ENCODE measurements at places on chromosomes 7 and 10. TPM values are rescaled to one million over a fixed set of nuclear protein-coding genes. Genes with fewer than 3 reads are reported as not detected.

- peak; percentile 70 for DNase-seq
Measured at GRCh38 chr10:88553116-88553752, 29.9 kb downstream of the RNLS start.

FAM25G gene
- not detected for total RNA-seq

- DNase-seq: peak; percentile 42
Measured at GRCh38 chr7:38186593-38187314, 8.7 kb downstream of the STARD3NL start.

CPA1 gene
- not detected for total RNA-seq

DNA sequence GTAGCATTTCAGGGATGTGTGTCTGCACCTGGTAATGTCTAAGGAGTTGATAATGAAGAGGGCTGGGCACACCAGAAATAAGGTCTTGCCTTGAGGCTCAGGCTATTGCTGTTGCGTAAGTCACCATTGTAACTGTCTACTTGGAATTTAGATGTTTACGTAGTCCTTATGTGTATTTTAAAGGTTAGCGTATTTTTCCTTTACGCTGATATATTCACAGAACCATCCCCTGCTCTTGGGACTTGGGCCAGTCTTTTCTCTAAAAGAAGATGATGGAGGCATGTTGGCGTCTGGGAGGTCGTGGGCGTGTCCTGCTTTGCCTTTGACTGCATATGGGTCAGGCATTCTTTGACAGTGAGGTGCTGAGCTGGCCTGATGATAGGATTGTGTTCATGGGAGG is 14.7 kb downstream of the WDR37 start:
- DNase-seq: no peak

- DNase-seq: no peak
Measured at GRCh38 chr7:144674550-144674949, 161.3 kb downstream of the TPK1 start.

CALHM1 gene
- total RNA-seq: not detected

HECW1 gene
- 0.57 TPM for total RNA-seq

CUZD1 gene
- total RNA-seq: 1.6 TPM

KLF14 gene
- not detected for total RNA-seq

DNA sequence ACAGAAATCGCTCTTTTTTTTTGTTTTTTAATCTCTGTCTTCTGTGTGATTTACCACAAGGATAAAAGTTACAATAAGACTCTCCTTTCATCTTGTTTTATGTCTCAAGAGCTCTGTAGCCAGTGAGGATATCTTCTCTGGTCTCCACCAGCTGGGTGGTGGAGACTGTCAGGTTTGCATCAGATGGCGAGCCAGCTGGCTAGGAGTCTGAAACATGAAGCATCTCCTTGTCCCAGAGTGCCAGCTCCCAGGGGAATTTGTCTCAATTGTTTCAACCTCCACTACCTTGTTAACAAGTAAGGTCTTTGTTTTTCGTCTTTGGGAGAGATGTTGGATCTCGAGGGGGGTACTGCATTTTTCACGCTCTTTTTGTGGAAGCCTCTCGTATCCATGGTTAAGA is 47.3 kb downstream of the FRMPD2 start:
- DNase-seq: no peak

DNA sequence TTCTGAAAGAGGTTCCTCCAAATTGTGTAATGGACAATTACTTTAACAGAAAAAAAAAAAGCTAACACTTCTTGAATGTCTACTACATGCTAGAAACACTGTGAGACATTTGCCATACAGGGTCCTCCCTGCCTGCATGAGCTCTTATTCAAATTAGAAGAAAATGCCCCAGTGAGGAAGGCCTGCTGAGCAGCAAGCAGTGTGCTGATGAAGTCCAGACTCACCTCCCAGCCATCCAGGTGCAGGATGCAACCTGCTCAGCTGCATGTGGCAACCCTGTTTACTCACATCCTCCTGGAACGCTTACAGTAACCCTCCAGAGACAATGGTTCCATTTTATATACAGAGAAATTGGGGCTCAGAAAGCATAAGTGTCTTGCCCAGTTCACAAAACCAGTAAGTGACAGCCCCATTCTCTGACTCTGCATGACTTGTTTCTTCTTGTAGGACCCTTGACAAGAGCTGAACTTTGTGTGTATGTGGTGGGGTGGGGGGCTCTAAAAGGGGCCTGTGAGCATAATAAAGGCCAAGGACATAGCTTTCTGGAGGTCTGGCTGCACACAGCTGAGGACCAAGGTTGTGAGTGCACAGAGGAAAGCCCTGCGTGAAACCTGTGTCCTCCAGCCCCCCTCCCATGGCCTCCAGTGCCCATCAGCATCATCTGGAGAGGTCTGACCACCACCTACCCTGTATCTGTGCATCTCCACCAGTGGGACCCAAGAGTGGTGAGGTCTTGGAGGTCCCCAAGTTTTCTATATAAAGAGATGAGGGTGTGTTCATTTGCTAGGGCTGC is 387.8 kb downstream of the GRID1 start:
- DNase-seq: no peak

DNA sequence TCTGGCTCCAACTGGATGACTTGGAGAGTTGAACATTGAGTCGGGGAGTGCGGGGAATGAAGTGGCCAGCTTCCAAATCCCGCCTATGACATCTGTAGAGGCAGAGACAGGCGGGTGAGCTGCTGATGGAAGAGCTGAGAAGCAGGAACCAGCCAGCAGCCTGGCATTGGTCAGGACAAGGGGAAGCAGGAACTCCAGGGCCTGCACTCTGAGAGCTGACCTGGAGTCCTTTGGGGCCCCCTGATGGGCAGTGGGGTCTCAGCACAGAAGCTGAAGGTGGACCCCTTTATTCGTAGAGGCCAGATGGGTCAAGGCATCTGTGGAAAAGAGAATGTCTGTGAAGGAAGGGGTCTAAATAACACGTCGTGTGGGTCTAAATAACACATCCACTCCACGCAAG is 57.0 kb downstream of the SEC61G start:
- no peak for DNase-seq

DNA sequence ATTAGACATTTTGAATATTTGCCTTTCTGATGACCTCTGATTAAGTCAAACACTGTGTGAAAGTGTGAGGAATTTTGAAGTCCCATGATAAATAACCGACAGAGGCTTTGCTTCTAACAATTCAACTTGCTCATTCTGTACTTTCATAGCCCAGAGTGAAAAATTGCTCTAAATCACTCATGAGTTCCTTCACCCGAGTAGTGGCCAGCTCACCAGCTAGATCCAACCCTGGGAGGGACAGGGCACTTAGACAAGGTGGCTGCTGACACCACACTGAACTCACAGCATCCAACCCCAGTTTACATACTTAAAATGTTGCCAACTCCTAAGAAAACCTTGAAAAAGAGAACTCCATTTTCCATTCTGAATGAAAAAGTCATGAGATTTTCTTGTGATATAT is 80.0 kb upstream of the LYZL1 start:
- no peak for DNase-seq

DNA sequence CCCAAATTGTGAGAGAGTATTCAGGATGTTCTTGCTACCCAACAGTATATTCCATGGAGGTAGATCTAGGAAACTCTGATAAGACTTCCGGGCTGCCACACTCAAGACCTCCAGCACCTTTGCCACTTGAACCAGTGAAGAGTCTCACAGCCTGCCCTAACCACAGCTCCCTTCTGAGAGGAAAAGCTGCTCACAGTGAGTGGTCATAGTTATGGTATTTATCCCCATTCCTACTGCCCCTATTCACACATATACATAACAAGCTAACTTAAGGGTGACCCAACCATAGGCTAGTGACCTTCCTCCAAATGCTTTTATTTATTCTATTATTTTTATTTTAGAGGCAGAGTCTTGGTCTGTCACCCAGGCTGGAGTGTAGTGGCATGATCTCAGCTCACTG is 156.3 kb downstream of the PTEN start:
- no peak for DNase-seq

BLOC1S2 gene
- total RNA-seq: 48.4 TPM

AFAP1L2 gene
- not detected for total RNA-seq

NCF1 gene
- total RNA-seq: not detected

DNA sequence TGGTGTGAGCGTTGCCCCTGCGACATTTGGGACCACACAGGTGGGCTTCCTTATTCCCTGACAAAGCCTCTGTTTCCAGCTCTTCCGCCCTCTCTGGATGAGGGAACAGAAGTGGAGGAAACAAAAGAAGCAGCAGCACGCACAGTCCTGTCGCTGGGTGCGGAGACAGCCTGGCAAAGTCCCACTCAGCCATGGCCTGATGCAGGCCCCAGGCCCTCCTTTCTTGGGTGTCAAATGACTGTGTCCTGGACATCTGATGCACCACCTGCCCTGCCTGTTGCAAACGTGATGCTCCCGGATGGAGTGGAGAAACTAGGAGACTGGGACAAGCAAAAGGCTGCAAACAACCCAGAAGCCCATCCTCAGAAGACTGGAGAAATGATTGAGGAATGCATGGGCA is 20.7 kb downstream of the ZMIZ2 start:
- DNase-seq: no peak

ITIH2 gene
- not detected for total RNA-seq

MEIG1 gene
- not detected for total RNA-seq

DNA sequence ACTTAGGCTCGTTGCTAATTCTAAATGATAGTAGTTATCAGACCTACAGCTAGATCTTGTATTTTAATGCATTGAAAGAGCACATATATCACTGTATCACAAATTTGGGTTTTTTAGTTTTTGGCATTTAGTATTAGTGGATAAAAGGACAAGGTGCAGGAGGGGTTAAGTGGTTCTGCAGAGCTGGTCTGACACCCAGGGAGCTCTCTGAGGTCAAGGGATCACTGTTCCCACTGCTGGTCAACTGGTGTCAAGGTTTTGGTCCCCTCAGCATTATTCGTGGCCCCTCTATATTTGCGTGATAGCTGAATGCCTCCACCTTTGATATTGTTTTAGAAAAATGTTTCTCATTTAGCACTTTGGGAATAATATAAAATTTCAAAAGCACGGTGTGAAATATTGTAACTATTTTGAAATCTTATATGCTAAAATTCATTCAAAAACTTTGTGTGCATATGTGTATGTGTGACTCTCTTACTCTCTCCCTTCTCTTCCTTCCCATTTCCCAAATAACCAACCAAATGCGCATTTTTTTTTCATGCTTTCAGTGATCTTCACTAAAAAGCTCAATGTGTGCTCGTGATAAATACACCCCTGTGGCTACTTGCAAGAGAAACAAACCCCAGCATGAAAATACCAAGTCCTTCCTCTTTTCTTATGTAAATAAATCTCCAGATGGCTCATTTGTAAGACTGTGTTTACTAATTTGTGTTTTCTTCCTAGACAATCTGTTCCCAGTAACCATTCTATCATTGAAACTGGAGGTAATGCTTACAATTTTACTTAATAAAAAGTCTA is 309.2 kb downstream of the FGFR2 start:
- DNase-seq: no peak

DNA sequence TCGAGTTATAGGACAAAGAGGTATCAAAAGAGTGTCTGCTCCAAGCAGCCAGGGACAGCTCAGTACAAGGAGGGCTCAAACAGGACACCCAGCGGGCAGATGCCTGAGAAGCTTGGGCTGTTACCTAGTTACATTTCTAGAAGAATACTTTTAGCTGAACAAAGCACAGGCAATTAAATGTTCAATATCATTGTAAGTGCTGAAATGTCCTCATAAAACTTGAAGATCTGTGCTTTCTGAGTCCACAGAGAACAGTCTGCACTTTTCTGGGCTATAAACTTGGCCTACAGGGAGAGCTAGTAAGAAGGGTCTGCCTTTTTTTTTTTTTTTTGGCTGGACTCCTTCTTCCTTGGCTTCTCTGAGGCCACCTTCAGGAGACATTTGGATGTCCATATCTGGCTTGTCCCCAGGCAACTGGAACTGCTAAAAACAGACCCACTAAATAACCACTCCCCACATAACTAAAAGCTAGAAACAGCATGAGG is 123.2 kb downstream of the SLC16A9 start:
- DNase-seq: no peak

DNA sequence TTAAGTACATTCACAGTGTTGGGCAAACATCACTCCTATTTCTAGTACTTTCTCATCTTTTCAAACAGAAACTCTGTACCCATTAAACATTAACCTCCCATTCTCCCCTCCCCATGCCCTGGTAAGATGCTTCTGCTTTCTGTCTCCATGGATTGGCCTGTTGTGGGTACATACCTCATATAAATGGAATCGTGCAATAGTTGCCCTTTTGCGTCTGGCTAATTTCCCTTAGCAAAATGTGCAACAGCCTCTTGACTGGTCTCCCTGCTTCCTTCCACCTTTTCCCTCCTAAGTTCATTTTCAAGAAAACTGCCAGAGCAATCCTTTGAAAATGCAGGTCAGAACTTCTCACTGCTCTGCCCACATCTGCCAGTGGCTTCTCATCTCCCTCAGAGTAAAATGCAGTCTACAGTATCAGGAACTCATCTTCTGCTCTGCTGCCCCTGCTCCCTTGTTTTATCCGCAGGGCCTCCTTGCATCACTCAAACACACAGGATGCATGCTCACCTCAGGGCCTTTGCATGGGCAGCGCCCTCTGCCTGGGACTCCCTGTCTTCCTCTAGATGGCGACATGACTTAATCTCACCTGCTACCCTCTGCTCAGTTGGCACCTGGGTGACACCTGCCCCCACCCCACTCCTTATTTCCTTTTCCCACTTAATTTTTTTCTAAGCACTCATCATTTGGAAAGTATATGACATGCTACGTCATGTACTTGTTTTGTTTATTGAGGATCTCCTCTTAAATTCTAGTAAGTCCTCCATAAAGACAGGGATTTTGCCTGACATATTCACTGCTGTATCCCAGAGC is 44.3 kb upstream of the ECHDC3 start:
- DNase-seq: no peak

DNA sequence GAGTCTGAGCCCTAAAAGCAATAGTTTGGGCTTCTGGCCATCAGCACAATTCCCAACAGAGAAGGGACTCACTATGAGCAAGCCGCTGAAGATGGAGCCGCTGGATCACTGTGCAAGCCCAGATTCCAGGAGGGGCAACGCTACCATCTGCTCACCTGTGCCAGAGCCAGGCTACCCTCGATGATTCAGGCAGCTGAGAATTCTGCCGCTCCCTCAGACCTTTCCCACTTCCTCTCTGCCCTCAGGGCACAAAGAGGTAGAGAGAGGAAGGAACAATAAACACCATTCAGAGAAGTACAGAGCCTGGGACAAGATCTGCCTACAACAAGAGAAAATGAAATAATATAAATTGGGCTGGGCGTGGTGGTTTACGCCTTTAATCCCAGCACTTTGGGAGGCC is 98.1 kb downstream of the MYOF start:
- DNase-seq: no peak

GRCh38 chr10:121680879-121681655 is 82.8 kb upstream of the FGFR2 start:
- DNase-seq: no peak

- DNase-seq: no peak
Measured at GRCh38 chr7:30310674-30311362, 26.4 kb downstream of the ZNRF2 start.

PKD2L1 gene
- total RNA-seq: not detected

Measured in A673 (cell line).